ENCODE measurements at places on chromosomes 6 and 20. TPM values are rescaled to one million over a fixed set of nuclear protein-coding genes. Genes with fewer than 3 reads are reported as not detected.
A peak's percentile ranks its signal among the peaks of the same experiment; 100 is the strongest.

DNA sequence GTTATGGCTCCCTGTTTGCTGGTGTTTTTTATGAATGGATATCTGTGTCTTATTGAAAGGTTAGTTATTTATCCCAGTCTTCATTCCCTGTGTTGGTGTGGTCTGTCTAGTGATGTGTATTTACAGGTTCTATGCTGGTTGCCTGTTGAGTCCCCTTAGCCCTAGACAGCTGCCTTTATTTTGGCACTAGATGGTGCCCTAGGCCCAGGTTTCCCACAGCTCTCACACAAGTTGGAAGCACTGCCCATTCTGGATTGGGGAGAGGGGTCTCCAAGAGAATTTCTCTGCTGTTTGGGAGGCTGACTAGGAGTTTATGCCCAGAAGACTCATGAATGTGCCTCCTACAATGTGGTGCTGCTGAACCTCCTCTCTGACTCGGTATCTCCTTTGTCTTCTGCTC is 12.4 kb downstream of the GRM1 start:
- no peak for DNase-seq

DNA sequence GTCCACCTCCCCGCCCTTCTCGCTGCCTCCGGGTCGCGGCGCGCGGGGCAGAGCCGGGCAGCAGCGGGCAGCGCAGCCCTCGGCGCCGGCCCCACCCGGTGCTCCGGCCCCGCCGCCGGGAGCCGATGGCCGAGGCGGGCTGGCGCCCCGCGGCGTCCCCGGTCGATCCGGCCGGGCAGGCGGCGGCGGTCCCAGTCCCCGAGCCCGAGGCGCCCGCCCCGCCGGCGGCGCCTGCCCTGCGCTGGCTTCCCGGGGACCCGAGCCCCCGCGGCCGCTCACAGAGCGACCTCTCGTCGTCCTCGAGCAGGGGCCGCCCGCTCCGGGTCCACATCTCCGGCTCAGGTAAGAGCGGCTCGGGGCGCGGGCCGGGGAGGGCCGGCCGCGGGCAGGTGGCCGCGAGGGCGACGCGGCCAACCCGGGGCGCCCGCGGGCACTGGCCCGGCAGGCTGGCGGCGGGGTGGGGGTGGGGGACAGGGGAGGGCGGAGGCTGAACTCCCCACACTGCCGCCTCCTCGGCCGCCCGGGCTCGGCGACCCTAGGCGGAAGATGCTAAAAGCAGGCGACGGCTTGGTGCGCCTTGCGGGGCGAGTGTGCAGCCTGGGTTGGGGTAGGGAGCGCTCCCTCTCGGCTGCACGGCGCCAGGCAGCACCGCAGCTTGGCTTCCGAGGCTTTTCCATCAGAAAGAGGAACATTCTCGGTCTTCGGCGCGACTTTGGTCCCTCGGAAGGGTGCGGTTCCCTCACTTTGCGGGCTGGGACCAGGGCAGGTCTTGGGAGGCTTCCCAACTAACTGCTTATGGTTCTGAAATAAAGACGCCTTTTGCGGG is 25.6 kb upstream of the FUCA2 start:
- DNase-seq: peak; percentile 91

CLDN20 gene
- not detected for total RNA-seq

SYTL3 gene
- total RNA-seq: 4.1 TPM

DNA sequence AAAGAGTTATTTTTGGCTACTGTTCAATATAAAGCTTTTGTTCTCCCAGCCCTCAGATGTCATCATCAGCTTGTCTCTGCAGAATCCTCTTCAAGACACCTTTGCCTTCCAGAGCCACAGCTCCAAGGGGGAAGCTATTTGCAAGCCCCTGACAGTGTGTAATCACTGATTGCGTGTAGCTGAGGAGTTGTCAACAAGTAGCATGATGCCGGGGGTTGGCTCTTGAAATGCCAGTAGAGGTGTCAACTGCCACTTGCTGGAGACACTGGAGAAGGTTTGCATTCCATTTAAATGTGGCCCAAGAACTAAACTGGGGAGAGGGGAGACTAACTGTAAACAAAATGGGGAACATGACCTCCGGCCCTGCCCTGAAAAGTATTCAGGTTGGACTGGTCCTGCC is 44.3 kb upstream of the PDYN start:
- no peak for DNase-seq

GRCh38 chr6:106185615-106186014 is 99.5 kb downstream of the PRDM1 start:
- DNase-seq: no peak

LRFN2 gene
- not detected for total RNA-seq

SIGLEC1 gene
- 45.1 TPM for total RNA-seq

KHDC1L gene
- total RNA-seq: not detected

DNA sequence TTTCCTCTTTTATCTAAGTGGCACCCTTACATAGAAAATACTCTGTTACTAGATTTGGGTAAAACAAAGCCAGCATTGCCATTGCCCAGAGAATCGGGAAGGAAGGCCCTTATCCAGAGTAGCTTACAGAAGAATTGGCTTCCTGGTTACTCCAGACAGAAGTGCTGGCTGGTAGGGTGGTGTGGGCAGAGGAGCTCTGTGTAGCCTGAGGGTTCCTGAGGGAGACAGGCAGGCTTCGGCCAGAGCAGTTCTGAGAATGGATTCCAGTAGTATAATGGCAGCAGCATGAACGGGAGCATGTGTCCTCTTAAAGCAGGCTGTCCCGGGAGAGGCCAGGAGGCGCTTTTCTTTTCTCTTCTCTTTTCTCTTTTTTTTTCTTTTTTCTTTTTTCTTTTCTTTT is 11.9 kb downstream of the CUL9 start:
- DNase-seq: peak; percentile 14

DNA sequence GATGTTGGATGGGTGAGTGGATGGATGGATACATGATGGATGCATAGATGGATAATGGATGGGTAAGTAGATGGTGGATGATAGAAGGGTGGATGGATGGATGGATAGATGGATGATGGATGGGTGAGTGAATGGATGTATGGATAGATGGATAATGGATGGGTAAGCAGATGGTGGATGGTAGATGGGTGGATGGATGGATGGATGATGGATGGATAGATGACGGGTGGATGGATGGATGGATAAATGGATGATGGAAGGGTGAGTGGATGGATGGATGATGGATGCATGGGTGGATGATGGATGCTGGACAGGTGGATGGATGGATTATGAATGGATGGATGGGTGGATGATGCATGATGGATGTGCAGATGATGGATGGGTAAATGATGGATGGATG is 175.5 kb downstream of the TAF4 start:
- DNase-seq: no peak

FHL5 gene
- total RNA-seq: 16.6 TPM

B3GAT2 gene
- total RNA-seq: not detected

GRCh38 chr6:161434921-161435747 is 161.3 kb upstream of the AGPAT4 start:
- no peak for DNase-seq

- no peak for DNase-seq
These were observed 27.8 kb upstream of the PKHD1 start for GRCh38 chr6:52115145-52115741.

SENP6 gene
- 93.8 TPM for total RNA-seq

SLC2A10 gene
- 13.1 TPM for total RNA-seq

GRCh38 chr6:753486-753885 is 60.5 kb upstream of the EXOC2 start:
- DNase-seq: no peak

DNA sequence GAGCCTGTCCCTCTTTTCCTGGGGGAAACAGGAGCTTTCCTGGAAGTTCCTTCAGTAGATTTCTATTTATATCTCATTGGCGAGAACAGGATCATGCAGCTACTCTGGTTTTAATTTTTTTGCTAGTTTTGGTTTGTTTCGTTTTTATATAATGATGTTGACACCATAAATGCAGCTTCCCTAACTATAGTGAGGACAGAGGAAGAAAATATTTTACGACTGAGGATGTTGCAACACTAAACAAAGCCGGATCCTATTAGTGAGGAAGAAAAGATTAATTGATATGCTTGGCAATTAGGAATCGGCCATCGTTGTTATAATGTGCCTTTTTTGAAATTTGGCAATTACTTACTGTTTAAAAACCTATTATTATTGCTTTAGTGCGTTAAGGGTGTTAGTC is 16.6 kb downstream of the KDM1B start:
- DNase-seq: no peak

TAP1 gene
- total RNA-seq: 41.6 TPM

- no peak for DNase-seq
These were observed 42.0 kb downstream of the PREX1 start for GRCh38 chr20:48785801-48786200.

- DNase-seq: no peak
These were observed 26.1 kb downstream of the GFOD1 start for GRCh38 chr6:13461307-13461706.

- DNase-seq: no peak
These were observed 62.4 kb downstream of the PTCHD4 start for GRCh38 chr6:48048451-48049146.

CLPSL2 gene
- total RNA-seq: not detected

GRCh38 chr6:75155631-75156030 is 50.2 kb downstream of the COL12A1 start:
- DNase-seq: no peak

DNA sequence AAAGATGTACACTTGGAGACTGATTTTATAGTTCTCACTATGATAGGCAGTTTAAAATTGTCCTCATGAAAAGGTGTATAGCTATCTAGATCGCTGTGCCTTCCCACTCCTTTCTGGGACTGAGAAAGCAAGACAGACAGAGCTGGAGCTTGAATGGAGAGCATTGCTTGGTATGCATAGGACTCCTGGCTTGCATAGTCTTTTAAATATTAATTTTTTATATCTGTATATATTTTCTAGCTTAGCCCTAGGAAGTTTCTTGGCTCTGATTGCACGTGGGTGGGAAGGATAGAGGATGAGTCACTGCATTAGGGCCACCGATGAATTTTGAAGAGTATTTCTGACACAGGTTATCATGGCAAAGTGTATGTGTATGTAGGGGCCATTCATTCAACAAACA is 150.0 kb upstream of the SPACA1 start:
- DNase-seq: no peak

DNA sequence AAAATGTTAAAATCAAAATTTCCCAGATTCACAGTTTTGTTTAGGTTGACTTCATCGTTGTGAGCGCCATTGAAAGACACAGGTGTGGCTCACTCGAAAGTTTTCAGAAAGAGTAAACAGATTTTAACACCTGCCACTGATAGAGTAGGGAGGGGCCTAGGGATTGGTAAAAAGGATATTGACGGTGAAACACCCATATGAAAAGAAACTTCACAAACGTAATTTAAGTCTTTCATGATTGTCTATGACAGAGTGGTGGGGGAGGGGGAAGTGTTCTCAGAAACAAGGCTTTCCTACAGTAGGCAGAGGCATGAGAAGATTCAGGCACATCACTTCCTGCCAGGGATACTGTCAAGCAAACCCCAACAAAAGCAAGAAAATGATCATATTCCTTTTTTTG is 101.4 kb downstream of the PERP start:
- DNase-seq: no peak

GRCh38 chr6:9272671-9273070 is 837.3 kb upstream of the SLC35B3 start:
- DNase-seq: no peak

GRCh38 chr20:22890594-22891300 is 144.4 kb upstream of the SSTR4 start:
- no peak for DNase-seq

GRCh38 chr6:169933251-169933821 is 181.9 kb downstream of the ERMARD start:
- DNase-seq: no peak

DNA sequence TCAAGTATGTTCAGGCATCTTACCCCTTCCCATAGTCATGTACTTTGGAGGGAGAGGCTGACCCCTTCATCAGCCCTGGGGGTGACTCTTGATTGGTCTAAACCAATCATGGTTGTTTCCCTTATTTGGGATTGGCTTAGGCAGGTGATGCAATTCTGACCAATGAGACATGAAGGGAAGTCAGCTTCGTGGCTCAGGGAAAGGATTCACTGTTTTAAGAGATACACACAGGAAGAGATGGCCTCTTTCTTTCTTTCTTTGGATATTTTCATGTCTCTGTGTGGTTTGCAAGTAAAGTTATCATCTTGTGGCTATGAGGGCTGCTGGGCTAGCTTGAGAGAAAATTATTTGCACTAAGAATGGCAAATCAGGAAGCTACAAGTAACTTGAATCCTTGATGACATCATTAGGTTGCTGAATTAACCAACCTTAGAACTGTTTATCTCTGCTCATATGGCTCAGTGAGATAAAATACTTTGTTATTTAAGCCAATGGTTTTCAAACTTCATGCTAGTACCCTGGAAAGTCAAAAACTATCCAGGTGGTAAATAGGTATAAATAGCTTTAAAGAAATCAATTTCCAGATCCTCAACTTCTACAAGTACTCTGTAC is 144.2 kb upstream of the CENPW start:
- no peak for DNase-seq

DNA sequence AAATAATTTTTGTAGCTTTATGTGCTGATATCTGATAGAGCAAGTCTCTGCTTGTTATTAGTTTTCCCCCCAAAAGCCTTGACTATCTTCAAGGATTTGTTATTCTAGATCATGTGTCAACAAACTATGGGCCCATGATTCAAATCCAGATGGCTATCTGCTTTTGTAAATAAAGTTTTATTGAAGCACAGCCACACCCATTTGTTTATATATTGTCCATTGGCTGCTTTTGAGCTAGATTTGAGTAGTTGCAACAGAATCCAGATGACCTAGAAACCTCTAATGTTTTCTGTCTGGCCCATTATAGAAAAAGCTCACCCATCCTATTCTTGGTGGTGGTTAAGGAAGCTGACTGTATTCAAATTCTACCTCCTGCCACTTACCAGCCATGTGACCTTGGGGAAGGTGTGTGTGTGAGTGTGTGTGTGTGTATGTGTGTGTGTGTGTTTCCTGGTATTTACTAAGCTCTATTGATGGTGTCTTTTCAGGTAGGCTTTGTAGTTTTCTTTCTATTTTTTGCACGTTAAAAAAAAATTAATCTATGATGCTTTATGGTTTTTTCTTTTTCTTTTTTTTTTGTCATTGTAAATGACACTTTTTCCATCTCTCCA is 1.3 kb upstream of the GTSF1L start:
- DNase-seq: no peak

COL20A1 gene
- total RNA-seq: not detected

- DNase-seq: no peak
These were observed 83.6 kb upstream of the MYLIP start for GRCh38 chr6:16045238-16045637.

MYLIP gene
- 19.7 TPM for total RNA-seq

DNA sequence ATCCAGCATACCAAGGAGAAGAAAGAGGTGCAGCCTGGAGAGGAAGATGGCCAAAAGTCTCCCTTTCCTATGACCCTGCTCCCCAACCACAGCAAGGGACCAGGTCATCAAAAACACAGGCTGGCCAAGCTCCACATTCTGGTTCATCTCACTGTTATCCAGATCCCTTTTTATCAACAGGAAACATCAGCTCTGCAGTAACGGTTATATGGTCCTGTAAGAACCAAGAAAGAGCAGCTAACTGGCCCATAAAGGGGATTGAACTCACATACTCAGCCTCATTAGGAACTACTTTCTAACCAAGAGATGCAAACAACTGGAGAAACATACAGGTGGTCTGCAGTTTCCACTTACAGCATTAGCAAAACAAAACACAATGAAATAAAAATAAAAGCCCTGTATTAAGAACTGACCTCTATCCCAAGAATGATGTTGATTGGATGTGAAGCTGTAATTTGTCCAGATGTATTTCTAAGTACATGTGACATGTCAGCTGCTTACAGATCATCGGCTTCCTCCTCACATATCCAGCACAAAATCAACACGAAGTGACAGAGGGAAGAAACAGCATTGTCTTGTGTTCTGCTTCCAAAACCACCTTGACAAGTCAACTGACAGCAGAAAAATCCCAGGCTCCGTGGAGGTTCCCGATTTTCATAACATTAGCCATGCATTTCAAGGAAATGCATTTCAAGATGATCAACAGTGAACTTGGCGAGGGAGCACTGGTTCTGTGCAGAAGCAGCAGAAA is 557.2 kb upstream of the AGPAT4 start:
- no peak for DNase-seq

- DNase-seq: no peak
These were observed 10.1 kb downstream of the SLC22A2 start for GRCh38 chr6:160248538-160248937.
